NCI-H1048 (cell line): ENCODE measurements at places on chromosomes 1 and 21.

DNA sequence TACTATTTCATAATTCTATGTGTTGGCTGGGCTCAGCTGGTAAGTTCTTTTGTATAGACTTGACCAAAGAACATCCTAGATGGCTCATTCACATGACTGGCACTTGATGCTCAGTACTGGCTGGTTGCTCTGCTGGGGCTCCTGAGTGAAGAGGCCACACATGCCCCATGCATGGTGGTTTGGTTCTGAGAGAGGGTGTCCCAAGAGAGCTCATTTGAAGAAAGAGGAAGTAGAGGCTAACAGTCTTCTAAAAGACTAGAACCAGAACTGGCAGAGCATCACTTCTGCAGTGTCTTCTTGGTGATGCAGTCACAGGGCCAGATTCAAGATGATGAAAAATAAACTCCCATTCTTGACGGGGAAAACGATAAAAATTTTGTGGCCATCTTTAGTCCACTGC lies 5.2 kb upstream of the BACH1 start:
- DNase-seq = no peak

GRCh38 chr1:154360288-154360687 lies 35.0 kb downstream of the ATP8B2 start:
- no peak for DNase-seq

- no peak for DNase-seq
These were observed 22.1 kb downstream of the TFB2M start for GRCh38 chr1:246544001-246544400.

GRCh38 chr1:59506952-59507351 lies 210.1 kb downstream of the FGGY start:
- no peak for DNase-seq

- DNase-seq = no peak
These were observed 119.5 kb upstream of the COA6 start for GRCh38 chr1:234253732-234254131.

- no peak for DNase-seq
These were observed 142.9 kb downstream of the GLUL start for GRCh38 chr1:182248721-182249120.

DNA sequence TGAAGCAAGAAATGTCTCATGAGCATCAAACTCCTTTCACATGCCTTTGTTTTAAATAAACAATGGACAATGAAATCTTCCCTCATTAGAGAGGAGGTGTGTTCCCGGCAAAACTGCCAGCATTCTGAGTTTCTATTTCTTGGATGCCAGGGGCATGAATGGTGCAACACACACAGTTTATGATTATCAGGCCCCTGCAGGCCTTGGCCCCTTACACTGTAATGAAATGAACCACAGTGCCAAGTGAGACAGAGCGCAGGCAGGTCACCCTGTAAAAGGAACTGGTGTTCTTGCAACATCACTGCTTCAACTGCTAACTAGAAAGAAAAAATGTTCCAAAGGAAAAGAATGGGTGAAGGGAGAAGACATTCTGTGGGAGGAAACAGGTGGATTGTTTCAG lies 3.8 kb upstream of the PIGC start:
- no peak for DNase-seq

GRCh38 chr1:205570173-205570501 lies 61.7 kb downstream of the ELK4 start:
- no peak for DNase-seq

- DNase-seq = no peak
These were observed 37.0 kb downstream of the MIA3 start for GRCh38 chr1:222654849-222655248.

- no peak for DNase-seq
These were observed 73.4 kb upstream of the PKN2 start for GRCh38 chr1:88610687-88611086.

DNA sequence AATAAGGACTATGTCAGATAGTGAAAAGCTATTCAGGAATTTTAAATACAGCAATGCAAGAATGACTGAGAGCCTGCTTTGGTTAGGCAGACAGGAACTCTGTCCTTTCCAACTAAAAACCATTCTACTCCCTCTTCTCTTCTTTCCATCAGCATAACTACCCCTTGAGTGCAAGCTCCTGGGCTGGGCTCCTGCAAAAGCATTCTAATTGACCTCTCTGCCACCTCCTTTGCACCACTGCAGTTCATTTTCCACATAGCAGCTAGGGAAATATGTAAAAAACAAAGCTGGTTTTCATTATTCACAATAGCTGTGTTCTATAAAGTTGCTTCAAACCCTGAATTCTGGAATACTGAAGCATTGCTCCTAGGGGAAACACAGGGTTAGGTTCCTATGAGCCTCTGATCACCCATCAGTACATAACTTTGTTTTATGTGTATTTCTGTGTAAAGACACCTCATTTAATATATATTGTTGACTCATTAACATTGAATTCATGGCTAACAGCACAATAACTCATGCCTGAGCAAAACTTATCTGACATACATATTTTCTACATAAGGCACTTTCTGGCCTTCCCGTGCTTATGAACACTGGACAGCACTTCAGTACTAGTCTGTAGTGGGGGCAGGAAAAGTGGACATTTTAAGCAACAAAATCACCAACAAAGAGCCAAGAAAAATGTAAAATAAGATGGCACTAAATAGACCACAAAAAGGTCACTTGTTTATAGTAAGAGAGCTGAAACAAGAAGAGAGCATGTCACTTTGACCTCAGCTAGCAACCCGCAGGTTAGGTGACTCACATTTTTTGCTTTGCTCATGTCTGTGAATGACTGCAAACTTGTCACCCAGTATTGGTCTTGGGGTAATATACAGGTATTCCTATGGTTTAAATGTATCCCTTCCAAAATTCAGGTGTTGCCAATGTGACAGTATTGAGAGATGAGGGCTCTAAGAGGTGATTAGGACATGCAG lies 57.9 kb upstream of the IRF2BP2 start:
- DNase-seq = no peak

- no peak for DNase-seq
These were observed 193.9 kb downstream of the CAMTA1 start for GRCh38 chr1:6979003-6979613.

DNA sequence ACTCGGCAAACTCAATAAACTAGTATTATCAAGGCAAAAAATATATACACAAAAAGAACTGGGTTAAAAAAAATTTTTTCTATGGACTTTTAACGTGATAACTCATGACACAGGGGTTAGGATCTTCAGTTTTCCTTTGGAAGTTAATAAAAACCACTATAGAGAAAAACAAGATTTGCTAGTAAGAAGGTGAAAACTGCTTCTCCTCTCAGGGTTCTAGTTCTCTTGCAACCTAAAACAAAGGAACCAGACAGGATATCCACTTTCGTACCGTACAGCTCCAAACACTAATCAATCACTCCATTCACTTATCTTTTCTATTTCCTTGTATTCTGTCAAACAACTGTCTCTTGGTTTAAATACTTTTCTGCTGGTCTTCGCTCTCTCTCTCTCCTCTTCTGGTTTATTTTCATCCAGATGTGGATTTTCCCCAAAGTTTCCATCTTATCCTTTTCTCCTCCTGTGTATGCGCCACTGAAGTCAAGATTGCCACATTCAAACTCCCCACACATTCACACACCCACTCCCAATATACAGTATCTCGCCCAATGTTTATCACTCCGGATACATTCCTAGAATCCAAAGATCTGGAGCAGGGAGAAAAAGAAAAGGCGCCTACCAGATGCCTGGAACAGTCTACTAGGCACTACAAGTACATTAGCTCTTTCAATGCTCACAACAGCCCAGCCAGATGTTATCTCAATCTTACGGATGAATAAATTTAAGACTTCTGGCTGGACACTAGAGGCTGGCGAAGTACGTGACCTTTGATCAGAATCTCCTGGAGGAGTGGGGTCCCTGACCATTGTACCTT lies 775 bp upstream of the PRPF38B start:
- DNase-seq = no peak

DNA sequence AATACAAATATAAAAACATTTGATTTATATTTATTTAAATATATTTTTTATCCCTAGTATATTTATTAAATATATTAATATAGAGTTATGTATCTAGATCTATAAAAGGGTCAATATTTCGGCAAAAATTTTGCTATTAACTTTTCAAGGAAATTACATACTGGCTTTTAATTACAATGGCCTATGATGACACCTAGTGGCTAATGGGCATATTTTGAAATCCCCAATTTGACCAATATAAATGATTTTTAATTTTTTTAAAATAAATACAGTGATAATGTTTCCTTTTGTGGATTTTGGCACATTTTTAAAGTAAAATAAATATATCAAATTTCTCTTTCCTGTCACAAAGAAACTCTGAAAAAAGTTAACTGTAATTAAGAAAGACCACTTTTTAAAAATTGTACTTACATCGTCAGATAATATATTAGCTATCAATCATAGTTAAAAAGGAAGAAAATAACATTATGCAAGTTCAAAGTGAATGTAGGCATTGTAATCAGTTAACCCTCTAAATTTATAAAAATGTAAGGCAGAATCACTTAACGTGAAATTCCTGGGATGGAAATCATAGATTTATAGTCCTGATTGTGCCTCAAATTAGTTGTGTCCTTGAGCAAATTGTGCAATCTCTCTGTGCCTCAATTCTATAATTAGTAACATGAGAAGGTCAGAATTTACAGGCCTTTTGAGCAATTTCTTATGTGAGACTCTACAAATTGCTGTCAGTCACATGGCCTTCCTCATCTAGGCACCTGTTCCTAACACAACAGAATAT lies 25.6 kb upstream of the RGS13 start:
- DNase-seq = no peak

DNA sequence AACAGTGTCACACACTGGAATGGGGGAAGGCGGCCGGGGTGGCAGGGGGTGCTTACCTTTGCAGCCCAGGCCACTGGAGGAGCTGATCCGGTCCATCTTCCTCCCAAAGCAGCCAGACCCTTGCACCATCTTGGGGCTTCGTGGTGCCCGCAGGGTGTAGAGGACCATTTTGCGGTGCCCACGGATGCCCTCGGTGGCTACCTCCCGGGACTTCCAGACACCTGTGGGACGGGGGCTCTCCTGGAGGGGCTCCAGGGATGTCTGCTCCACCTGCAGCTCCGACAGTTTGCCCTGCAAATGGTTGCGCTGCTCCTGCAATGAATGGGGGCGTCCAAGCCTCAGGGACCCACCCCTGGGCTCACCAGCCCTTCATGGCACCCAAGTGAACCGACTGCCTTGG lies 587 bp downstream of the NPPB start:
- DNase-seq = no peak

- DNase-seq = peak; percentile 12
These were observed 19.0 kb upstream of the SLC6A9 start for GRCh38 chr1:44050261-44050660.

DNA sequence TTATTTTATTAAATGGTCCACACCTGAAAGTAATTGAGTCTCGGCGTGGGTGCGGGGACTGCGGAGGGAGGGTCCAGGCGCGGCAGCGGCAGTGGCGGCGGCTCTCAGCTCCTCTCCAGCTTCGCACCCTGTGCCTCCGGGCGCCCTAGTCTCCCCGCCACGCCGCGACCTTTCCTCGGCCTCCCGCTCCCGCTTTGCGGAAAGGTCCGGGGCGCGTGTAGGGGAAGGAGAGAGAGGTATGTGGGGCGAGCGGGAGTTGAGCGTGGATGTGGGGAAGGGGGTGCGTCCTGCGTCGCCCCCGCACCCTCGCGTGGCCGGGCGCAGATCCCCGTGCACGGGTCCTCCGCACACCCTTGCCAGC lies 13.4 kb upstream of the ALX3 start:
- no peak for DNase-seq

GRCh38 chr1:114607223-114607622 lies 25.8 kb upstream of the BCAS2 start:
- DNase-seq = no peak

DNA sequence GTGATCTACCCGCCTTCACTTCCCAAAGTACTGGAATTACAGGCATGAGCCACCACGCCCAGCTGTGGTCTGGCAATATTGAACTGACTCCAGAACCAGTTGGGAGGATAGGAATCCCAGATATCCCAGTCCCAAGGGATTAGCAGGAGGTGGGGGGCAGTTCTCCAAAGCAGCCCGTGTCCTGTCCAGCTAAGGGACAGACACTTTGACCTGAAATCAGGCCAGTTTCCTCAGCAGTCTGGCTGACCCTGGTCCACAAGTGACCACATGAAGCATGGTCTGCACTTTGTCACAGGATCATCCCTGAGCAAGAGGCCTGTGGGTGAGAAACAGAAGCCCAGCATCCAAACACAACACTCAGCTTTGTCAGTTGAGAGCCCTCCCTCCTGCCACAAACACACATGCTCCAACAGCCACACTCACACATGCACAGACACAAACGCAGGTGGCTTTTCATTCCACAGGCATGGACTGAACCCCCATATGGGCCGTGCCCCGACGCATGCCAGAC lies 2.7 kb upstream of the FDPS start:
- DNase-seq = no peak

- DNase-seq = peak; percentile 48
These were observed 2.7 kb downstream of the USP25 start for GRCh38 chr21:15732290-15732995.

DNA sequence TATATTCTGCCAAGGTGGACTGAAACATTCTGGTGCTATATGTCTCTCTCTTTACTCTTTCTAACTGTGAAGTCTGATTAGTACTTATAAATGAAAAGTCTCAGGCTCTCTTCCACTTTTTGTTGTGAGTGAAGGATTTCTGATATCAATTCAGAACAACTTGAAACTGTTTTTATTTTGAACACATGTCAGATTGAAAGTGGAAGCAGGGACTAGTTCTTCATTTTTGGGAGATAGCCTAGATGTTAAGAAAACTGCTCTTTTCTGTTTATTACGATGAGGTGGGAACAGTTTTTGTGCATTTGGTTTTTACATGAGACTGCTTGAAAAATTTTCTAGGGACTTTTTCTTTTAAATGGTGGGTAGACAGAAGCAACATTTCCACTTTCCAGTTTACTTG lies 14.5 kb upstream of the GBP3 start:
- DNase-seq = no peak

GRCh38 chr1:145983206-145983675 lies 13.1 kb downstream of the TXNIP start:
- no peak for DNase-seq

DNA sequence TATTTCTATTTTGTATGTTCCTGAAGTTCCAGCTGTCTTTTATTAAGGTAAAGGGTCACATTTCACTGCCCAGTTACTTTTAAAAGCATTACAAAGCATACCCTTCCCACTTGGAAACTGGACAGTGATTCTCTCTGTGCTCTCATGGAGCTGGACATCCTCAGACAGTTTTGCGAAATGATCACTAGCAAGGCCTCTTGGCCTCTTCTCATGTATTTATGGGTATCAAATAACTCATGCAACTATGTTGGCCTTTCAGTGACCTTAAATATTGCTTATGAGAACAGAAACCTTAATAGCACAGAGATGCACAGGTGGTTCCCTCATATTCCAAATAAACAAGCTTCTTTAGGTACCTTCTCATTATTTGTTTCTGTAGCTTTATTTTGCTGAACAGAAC lies 7.9 kb upstream of the AMPD1 start:
- no peak for DNase-seq

GRCh38 chr1:232262991-232263390 lies 366.9 kb downstream of the SIPA1L2 start:
- no peak for DNase-seq

- DNase-seq = no peak
These were observed 43.0 kb upstream of the ADAMTS1 start for GRCh38 chr21:26888256-26888655.

- DNase-seq = no peak
These were observed 41.4 kb downstream of the RNF187 start for GRCh38 chr1:228528612-228529011.

GRCh38 chr21:14584357-14585095 lies 38.4 kb upstream of the SAMSN1 start:
- DNase-seq = no peak
